CD4-positive, alpha-beta T cell treated with Interleukin-6 for 4 hours (primary cell): ENCODE measurements at places on chromosomes 5 and 9.

GRCh38 chr5:139651853-139652787 is 4.0 kb downstream of the CXXC5 start:
- peak; percentile 62 for DNase-seq

DNA sequence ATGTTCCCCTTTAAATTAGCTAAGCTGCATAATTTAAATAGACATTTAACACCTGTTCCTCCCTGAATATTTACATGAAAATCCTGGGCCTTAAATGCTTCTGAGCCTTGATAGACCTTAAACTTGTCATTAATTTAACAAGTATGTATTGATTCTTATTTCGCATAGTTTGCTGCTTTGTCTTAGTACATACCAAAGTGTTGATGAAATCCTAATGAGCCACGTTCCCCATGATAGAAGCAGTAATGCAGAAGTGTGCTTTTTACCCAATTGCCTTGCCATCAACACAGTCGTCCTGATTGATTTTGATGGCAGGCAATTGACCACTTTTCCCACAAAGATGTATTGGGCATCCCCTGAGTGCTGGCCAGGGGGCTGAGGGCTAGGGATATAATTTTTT is 213.5 kb downstream of the SGCD start:
- DNase-seq, result no peak

GRCh38 chr9:76405868-76406267 is 11.6 kb upstream of the RFK start:
- DNase-seq, result no peak

DNA sequence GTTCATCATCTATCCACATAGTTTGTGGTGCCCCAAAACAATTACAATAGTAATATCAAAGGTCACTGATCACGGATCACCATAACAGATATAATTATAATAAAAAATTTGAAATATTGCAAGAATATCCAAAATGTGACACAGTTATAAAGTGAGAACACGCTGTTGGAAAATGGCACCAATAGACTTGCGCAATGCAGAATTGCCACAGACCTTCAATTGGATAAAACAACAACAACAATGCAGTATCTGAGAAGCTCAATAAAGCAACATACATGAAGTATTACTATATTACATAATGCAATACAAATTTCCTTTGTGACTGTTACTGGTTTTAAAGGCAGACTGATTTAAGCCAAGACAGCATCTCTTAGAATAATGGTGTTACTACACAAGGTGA is 44.7 kb upstream of the PRRC1 start:
- DNase-seq, result no peak

DNA sequence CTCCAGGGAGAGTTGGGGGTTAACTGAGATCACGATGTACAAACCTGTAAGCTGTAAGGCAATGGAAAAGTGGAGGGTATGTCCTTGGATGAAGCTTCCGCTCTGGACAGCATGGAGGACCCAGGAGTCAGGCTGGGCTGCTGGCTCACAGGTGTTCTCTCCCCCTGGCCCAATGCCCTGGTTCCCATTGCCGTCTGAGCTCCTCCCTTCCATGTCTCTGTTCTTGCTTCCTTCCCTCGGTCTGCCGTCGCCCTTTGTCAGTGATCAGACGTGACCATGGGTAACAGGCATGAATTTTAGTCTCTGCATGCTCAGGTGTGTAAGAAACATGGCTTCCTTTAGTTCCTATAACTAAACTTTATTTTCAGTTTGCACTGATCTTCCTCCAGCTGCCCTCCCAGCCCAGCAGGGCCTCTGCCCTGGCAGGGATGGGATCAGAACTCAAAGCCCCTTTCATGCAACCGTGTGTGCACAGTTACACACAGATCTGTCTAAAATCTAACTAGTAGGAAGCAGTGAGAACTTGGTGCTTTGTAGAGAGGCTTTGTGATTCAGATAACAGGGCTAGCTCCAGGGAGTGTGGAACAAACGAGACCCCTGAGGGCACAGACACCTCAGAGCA is 51.7 kb upstream of the KCNMB1 start:
- no peak for DNase-seq

GRCh38 chr9:37918665-37919170 is 14.8 kb upstream of the SLC25A51 start:
- no peak for DNase-seq

DNA sequence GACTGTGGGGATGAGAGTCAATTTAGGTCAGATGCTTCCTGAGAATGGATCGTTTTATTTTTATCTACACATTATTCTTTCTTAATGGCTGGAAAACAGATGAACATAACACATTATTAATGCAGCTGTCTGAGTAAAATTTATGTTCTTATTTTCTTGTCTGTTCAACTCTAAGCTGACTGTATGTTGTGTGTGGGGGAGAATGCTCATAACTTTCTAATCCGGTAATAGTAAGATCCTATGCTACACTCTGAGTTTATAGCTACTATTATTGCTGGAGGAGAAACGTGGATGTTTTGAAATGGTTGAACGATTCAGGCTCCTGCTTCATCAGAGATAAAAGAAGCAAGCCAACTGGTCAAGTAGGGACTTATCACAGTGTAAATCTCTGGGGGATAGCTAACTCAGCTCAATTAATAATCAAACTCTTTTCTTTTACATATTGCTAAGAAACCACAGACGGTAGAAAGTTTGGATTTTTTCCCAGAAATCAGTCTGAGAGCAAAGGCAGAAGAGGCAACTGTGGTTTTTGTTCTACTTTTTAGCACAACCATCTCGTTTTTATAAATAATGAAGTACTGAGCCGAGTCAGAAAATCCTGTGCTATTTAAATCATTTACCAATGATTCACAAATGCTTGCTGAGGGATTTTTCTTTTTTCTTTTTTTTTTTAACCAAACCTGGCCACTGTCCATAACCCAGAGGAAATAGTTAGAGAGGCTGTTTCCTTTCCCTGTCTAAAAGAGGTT is 265.0 kb upstream of the FAM174A start:
- no peak for DNase-seq

DNA sequence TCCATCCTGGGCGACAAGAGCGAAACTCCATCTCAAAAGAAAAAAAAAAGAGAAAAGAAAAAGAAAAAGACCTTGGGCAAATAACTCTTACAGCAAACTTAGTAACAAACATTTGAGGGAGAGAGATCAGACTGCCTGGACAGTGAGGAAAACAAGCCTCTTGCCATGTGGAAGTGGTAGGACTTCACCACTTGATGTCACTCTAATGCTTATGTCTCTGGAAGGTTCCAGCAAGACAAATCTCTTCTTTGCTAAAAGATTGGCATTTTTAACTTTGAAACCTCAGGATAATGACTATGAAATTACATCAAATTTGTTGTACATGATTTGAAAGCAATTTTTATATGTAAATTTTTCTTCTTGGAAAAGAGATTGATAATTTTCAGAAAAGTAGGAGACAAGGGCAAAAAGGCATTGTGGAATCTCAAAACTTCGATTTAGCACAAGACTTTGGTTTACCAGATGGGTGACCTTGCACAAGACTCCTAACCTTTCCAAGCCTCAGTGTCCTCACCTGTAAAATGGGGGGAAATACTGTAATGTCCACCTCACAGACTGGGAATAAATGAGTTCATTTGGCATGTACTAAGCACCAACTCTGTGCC is 5.4 kb downstream of the ACTL7B start:
- DNase-seq, result no peak
